Kidney capillary endothelial cell (primary cell): ENCODE measurements at places on chromosomes 4 and X.

DNA sequence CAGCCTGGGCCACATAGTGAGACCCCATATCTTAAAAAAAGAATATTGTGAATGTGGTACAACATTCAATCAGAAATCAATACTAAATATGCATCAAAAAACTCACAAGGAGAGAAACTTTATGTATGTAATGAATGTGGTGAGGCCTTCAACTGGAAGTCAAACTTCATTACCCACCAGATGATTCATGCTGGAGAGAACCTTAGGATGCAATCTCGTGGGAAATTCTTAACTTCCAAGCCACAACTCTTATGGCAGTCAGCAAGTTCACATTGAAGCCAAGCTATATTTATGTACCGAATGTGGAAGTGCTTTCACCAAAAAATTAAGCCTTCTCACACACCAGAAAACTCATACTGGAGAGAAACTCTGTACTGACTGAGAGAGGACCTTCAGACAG lies 84.5 kb upstream of the UXT start:
- DNase-seq: no peak

DNA sequence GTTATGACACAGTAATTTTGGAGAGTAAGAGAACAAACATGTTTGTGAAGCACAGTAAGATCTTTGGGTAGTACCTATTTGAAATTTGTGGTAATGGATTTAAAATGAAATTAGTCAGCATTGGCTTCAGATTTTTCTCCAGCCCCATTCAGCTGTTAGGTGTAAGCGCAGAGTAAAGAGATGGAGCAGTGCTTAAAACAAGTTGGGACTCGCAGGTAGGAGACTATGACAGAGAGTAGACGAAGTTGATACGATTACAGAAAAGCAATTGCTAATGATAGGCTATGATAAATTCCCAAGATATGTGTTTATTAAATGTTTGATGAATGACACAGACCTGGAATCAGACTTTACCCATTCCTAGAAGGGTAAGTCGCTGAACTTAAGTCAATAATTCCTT lies 72.6 kb downstream of the CHIC2 start:
- DNase-seq: no peak

GRCh38 chr4:7703688-7704087 lies 236.0 kb downstream of the AFAP1 start:
- no peak for DNase-seq

GRCh38 chr4:82678051-82678450 lies 116.3 kb upstream of the TMEM150C start:
- DNase-seq: no peak

GRCh38 chrX:52983321-52984000 lies 25.1 kb upstream of the FAM156A start:
- no peak for DNase-seq

DNA sequence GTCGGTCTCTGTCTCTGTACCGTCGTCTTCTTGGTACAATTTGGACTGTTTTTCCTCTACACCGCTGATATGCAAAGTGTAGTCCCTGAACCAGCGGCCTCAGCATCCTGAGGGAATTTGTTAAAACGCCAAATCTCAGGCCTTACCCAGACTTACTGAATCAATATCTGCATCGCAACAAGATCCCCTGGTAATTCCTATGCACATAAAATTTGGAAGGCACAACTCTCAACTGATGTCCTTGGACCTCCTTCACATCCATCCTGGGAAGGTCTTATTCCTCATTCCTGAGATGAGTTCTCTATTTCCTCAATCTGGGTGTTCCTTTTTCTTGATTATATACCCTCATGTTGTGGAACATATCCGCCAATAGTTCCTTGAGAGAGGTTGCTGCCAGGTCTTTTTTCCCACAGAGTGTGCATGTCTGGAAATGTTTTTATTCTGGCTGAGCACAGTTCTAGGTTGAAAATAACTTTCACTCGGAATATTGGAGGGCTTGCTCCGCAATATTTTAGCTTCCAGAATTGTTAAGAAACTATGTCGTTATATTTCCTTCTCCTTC lies 738 bp upstream of the HPF1 start:
- DNase-seq: no peak

GRCh38 chr4:66197451-66197850 lies 527.2 kb upstream of the EPHA5 start:
- no peak for DNase-seq

DNA sequence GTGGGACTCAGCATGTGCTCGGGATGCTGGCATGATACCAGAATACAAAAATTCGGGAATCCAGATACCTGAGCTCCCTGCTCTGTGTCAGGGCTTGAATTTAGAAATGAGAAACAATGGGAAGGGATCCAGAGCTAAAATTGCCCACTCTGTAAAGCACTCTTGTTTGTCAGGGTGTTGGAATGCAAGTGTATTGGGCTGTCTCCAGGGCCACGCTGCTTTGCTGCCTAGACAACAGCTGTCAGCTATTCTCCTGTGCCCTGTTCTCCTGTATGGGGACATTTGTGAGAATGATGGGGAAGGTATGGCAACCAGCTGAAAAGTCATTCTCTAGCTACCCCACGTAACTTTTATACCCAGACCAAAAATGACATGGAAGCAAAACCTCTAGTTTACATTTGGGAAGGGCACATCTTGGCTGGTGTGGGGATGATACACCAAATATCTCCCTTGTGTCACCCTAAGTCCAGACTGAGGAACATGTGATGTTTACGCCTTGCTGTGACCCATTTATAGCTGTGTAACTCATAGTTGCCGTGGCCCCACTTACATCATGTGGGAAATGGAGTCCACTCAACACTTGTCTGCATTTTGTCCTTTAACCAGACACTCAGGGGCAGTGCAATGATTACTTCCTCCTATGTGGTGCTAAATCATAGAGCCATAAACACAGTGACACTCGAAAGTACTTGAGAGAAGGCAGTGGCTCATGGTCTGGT lies 46.6 kb downstream of the SMPX start:
- no peak for DNase-seq

DNA sequence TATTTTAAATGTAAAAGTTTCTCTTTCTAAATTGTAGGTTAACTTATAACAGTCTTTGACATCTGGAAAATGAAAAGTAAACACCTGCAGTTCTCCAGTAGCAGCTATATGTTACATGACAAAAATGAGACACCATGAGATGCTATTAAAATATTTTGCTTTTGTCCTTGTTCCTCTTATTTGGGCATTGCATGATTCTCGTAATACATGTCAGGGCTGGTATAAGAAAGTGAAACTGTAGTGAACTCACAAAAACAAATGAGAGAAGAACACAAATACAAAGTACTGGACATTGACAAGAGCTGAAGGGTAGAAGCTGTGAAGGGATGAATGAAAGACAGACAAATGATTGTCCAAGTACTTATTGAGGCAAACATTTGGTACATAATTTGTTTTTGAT lies 9.0 kb downstream of the GK2 start:
- DNase-seq: no peak

DNA sequence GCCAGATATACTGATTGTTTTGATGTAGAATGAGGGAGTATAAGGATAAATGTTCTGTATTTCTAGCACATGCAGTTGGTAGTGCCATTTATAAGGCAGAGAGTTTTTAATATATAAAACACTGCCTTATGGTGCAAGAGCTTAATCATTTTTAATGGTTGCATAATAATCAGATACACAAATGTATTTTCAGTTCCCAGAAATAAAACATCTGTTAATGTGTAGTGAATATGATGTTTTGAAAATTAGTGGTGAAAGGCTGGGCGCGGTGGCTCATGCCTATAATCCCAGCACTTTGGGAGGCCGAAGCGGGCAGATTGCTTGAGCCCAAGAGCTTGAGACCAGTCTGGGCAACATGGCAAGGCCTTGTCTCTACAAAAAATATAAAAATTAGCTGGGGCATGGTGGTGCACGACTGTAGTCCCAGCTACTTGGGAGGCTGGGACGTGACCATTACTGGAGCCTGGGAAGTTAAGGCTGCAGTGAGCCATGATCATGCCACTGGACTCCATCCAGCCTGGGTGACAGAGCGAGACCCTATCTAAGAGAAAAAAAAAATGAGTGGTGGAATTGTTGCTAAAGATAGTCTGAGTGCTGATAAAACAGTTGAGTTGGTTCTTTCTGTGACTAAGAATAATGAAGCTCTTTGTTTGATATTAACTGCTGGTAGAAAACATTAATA lies 29.3 kb downstream of the CLCN3 start:
- DNase-seq: no peak

GRCh38 chrX:155923200-155923599 lies 42.1 kb downstream of the VAMP7 start:
- no peak for DNase-seq

DNA sequence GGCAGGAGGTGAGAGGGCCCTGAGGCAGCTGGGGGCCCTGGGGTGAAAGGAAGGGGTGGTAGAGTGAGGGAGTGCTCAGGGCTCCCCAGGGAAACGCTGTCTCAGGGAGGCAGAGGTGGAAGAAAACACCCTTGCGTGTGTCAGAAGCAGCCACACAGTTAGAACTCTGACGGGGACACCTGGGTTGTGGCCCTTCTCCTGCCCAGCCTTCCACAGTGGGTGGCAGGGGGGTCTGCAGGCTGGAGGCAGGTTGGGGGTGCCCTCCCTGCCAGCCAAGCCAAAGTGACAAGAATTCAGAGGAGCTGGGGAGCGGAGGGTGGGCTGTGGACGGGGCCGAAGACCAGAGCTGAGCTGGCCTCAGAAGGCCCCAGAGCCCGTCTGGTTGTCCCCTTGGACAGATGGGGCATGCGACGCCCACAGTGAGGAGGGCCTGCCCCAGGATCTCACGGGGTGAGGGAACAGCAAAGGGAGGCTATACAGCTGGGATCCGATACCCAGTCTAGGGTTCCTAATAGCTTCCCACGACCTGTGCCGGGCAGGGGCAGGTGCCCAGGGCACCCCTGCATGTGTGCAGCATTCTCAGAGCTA lies 105.2 kb upstream of the ADRA2C start:
- DNase-seq: no peak

DNA sequence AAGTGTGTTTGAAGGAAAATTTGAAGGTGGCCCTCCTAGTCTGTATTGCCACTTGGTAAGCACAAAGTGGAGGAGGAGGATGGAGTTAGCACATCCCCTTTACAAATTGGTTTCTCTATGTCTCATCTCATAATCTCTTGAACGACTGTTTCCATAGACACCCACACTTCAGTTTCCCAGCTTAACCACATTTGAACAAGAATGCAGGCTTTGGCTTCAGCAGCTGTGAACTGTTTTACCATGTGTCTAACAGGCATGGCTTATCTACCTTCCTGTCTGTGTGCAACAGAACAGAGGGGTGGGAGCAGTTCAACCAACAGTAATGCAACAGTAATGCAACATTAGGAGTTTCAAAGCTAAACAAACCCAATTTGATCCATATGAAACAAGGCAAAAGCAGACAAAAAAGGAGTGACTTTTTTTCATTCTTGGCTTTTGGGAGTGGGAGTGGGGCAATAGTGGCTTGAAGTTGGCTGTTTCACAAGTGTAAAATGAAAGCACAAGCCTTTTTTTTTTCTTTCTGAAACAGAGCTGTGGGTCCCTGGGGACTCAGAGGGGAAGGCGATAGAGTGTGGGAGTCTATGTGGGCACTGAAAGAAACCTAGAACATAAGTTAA lies 108.0 kb downstream of the ITM2A start:
- no peak for DNase-seq

GRCh38 chr4:47852136-47852535 lies 14.3 kb upstream of the CORIN start:
- DNase-seq: no peak

DNA sequence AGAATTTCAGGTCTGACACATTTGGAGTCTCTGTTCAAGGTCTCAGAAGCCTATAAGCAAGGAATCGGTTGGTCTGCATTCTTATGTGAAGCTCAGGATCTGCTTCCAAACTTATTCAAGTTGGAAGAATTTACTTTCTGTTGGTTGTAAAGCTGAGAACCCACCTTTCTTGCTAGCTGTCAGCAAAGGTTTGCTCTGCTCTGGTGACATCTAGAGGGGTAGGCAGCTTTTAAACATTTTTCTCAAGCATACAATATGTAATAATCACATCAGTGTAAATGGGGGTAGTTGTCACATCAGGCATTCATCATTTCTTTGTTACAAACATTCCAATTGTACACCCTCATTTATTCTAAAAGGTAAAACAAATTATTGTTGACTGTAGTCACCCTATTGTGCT lies 935.2 kb downstream of the TRAM1L1 start:
- DNase-seq: no peak

- no peak for DNase-seq
Measured at GRCh38 chrX:45894864-45895645, 650.2 kb downstream of the ZNF674 start.

DNA sequence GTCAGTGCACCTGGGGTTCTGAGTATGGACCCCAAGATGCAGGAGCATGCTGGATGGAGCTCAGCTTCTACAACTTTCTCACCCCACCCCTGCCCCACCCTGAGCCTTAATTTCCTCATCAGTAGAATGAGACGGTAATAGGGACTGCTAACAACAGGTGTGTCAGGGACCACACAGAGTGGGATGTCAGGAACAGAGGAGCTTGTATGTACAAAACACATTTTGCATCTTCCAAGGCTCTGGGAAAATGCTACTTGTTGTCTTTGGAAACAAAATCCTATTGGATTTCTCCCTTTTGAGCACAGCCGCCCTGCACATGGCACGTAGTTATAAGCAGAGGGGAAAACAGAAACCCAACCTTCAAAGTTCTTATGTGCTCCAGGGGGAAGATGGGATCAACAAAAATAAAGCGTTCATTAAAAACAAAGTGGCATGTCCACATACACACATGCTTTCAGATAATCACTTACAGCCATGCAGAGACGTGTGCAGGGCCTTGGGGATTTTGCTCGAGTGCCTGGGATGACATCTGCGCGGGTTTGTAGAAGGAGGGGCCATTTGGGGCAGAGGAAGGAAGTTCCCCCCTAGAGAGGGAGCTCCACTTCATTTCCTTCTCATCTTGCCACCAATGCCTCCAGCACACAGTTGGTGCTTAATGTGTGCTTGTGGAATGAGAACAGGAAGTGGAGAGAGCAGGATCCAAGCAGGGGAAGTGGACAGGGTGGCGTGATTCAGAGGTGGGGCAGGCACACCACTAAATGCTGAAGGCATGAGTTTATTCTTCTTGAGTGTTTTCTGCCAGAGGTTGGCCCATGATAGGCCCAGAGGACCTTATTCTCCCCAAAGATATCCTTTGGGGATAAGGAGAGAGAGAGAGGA lies 138.9 kb downstream of the SMIM20 start:
- no peak for DNase-seq

DNA sequence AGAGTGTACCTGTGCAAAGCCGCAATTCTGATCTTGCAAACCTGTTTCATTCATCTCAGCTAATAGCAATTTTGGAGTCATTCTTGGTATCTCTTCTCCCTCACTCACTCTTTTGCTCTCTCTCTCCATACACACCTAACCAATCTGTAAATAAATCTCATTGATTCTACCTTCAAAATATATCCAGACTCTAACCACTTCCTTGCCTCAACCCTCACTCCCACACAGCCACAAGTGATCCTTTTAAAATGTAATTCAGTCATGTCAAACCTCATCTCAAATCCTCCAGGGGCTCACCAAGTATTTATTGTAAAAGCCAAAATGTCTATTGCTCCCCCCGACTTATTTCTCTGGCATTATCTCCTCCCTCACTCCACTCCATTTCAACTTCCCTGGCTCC lies 51.7 kb upstream of the SLC10A4 start:
- DNase-seq: no peak

- DNase-seq: no peak
Measured at GRCh38 chr4:113978561-113979147, 793 bp downstream of the ARSJ start.

- no peak for DNase-seq
Measured at GRCh38 chr4:70619288-70619687, 9.3 kb upstream of the ENAM start.
